ENCODE measurements at places on chromosomes 2 and 18.
A peak's percentile ranks its signal among the peaks of the same experiment; 100 is the strongest.

DNA sequence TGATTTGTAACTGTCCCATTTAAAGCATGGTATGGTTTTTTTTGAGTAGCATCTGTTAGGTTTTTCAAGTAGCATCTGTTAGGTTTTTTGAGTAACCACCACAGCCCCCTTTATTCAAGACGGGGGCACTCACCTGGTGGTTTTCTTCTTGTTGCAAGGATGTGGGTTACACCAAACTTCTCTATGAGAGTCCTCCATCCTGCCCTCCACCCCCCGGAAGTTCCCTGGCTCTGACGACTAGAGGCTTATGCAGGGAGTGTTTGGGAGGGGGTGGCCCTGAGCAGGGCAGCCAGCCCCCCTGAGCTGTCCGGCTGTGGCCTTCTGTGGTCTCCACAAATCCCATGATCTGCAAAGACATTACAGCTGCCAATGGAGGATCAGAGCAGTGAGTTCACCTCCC is 39.3 kb downstream of the MTCL1 start:
- DNase-seq = no peak

DNA sequence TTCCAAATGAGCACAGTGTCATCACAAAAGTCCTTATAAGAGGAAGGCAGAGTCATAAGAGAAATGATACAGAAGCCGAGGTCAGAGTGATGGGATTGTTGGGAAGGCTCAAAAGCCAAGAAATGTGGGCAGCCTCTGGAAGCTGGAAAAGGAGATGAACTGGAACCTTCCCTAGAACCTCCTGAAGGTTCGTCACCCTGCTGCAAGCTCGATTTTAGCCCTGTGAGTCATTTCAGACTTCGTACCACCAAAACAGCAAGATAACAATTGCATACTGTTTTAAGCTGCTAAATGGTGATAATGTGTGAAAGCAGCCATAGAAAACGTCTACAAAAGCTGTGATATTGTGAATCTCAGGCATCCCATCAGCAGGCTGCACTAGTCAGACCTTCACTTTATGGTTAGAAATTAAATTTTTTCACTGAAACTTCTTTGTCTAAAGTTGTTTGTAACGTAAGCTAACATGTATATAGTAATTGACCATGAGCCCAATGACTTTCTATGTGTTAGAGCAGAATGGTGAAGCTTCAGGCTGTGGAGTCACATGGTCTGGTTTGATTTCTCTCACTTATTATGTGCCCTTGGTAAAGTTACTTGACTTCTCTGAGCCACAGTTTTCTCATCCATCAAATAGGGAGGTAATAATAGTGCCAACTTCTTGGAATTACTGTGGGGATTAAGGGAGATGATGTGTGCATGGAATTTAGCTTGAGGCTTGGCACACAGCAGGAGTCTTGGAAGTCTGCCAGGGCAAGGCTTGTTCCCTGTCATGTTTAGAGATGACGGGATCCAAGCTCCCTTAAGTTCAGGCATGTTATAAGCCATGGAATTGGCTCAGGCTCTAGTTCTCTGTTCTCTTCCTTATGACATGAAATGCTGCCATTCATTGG is 132.0 kb upstream of the CCDC195 start:
- peak; percentile 44 for DNase-seq

DNA sequence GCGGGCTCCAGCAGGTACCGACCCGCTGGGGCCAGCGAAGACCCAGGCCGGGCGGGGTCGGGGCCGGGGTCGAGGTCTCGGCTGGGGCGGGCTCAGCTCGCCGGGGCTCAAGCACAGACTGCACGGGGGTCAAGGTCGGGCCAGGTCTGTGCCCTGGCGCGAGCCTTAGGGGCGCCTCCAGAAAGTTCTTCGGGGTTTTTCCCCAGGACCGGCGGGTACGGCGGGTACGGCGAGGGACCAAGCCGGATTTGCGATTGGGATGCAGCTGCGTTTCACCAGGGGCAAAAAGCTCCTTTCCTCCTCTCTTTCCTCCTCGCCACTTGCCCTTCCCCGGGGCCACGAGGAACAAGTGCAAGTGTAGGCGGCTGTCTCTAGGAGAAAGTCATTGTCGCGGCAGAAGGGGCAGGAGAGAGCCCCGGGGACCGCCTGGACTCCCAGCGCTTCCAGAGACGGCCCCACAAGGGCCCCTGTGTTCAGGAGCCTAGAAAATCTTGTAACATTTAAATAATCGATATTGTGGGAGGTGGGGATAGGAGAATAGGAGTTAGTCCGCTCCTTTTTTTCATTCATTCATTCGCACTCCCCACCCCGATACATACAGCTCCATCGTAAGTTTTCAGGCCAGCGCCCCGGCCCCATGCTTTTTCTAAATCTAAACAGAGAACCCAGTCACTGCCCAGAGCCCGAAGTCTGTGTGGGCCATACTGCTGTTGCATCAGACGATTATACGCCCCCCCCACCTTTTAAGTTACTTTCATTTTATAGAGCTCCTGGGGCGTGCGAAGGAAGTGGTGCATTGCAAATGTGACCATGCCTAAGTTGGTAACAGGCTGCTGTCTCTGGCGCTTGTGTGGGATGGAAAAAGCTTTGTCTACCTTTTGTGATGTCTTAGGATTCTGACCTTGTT is 679 bp downstream of the PMAIP1 start:
- peak; percentile 68 for DNase-seq

GRCh38 chr18:30971338-30971956 is 71.1 kb downstream of the DSC3 start:
- DNase-seq = peak; percentile 14

- DNase-seq = no peak
Observed at GRCh38 chr2:84556190-84556589, 39.9 kb downstream of the DNAH6 start.

DNA sequence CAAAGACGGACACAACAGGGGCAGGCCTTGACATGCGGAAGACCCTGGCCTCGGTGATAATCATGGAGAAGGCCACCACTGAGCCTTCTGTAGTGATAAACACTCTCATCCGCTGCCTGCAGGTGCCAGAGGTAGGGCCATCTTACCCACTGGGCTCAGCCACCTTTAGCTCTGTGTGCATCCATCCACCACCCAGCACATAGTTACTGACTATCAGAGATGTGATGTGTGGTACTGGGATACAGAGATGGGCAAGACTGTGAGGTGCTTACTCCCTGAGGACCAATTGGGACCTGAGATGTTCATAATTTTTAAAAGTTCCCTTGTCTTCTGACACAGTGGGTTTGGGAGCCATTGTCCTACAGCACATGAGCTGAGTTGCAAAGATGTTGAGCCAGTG is 1.6 kb downstream of the MROH2A start:
- no peak for DNase-seq

DNA sequence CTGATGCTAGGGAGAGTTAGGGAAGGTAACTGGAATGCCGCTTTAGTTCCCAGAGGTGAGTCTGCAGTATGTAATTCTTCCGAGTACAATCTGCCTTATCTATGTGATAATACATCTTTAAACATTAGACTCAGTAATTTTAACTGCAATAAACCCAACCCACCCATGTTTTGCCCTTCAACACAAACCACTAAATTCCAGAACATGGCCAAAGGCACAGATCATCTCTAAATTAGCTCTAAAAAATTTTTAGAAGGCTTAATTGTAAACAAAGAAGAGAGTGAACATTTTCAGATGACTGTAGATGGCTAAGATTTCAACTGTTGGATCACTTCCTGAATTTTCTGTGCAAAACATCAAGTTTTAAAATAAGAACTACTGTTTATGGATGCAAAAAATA is 488.7 kb upstream of the ID2 start:
- no peak for DNase-seq

- DNase-seq = no peak
Observed at GRCh38 chr2:150169237-150169629, 318.2 kb downstream of the RND3 start.

DNA sequence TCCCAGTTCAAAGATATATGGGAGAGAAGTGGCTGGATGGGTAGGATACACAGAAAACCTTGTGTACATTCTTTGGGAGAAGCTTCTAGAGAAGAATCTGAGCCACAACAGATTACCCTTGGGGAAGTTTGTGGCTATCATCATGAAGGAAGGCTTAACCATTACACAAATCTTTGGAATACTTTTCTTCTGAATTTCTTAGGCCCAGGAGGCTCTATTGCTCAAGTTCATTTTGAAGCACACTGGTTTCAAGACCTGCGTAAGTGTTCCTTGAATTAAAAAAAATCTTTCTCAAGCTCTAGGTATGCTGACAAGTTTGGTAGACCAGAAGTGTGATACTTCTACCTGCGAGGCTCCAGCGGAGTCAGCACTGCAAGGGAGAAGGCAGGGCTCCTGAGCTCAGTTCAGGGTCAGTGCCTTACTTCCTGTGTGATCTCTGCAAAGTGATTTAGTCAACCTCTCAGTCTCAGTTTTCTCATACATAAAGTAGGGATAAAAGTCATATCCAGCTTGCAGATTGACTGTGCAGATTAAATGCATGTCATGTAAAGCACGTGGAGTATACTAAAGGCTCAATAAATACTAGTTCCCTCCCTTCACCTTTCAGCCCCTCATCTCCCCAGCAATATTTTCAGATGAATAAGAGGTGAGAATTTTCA is 438.6 kb downstream of the DLGAP1 start:
- no peak for DNase-seq

DNA sequence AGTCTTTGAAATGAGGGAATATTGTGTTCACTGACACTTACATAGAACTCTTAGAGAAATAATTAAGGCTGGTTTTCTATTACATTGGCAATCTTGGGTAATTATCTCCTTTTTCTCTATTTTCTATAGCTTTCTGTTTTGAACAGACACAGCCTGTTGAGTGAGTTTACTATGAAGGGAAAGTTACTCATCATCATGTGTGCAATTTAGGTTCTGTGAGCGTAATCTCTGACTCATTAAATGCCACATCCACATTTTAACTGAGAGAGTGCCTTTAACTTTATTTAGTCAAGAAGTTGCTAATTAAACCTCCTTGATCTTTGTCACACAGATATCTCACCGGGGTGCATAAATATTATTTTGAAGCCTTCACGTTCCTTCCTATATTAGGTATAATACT is 174.0 kb upstream of the SLC8A1 start:
- no peak for DNase-seq
